ENCODE measurements at places on chromosomes 1 and 21.

- DNase-seq, result no peak
Measured at GRCh38 chr1:84861988-84862644, 30.9 kb downstream of the LPAR3 start.

DNA sequence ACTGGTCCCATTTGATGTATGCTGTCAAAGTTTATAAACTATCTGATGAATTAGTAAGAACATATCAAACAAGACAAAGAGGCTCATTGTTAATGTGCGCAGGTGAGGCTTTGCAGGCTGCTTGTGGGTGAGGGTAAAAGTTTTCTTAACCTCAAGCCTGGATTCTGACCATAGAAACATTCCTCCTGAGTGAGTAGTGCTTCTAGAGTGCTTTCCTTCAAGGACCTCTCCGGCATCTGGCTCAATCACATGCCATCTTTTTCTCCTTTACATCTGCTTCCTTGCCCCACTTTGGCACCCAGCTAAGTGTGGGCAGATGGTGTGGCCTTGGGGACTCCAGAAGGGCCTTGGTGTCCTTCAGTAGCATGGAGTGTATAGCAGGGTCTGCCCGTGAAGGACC, 104.0 kb downstream of the ROR1 start:
- no peak for DNase-seq

GRCh38 chr1:151314137-151314875, 12.9 kb downstream of the PI4KB start:
- no peak for DNase-seq

- DNase-seq, result no peak
Measured at GRCh38 chr1:173249349-173249748, 42.2 kb upstream of the TNFSF4 start.

DNA sequence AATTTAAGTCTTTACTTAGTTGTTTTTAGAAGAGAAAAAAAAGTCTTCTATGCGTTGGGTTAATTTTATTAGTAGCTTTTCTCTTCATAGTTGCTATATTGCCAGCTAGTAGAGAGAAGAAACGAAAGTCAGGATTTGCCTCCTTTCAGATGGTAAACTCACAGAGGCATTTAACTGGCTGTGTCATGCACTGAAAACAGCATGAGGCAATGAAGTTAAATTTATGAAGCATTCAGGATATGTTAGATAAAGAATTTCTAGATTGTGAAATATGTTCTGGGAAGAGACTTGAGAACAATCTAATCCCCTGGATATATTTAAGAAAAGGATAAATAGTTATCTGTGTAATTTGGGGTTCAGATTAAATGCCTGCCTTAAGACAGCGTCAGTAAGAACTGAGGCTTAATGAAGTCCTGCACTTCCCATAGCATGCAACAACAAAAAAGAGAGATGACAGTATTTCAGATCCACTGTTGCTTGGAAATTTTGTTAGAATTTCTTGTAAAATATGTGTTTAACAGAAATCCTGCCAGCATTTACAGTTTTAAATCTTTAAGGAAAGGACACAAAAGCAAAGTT, 1.7 kb downstream of the ANGPTL1 start:
- no peak for DNase-seq

- no peak for DNase-seq
Measured at GRCh38 chr21:42272109-42272962, 42.9 kb downstream of the TFF3 start.

DNA sequence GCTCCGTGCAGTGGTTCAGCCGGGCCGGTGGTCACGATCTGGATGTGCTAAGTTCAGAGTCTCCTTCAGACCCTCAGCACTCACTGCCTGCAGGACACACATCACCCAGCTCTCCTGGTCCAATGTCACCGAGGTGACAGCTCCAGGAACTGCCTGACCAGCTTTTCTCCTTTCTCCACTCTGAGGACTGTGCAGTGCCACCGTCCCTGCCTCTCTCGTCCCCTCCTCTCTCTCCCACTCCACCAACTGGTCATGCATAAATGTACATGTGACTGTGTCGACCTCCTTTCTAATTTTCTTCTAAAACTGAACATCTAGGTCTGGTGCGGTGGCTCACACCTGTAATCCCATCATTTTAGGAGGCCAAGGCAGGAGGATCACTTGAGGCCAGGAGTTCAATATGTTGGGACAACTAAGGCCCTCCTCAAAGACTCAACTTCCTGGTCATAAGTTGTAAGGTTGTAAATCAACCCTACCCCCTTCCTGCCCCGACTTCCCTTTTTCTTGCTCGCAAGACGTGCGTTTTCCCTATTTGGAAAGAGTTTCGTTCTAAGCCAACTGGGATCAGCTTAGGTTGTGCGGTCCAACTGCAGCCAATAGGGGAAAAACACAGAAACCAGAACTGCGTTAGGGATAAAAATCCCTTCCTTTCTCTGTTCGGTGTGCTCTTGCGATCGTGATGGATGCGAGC, 53.1 kb downstream of the MEGF6 start:
- DNase-seq, result no peak

- DNase-seq, result no peak
Measured at GRCh38 chr1:150557813-150558212, 8.6 kb downstream of the ADAMTSL4 start.

GRCh38 chr1:8092657-8093056, 66.5 kb upstream of the ERRFI1 start:
- DNase-seq, result no peak

GRCh38 chr1:183769956-183770815, 34.7 kb upstream of the RGL1 start:
- no peak for DNase-seq

- no peak for DNase-seq
Measured at GRCh38 chr1:94514095-94514727, 27.3 kb downstream of the F3 start.

GRCh38 chr1:204495078-204495753, 611 bp upstream of the PIK3C2B start:
- DNase-seq, result no peak
